Renal cortex interstitium (tissue), 15 donors: ENCODE measurements at places on chromosomes 7 and 10.

DNA sequence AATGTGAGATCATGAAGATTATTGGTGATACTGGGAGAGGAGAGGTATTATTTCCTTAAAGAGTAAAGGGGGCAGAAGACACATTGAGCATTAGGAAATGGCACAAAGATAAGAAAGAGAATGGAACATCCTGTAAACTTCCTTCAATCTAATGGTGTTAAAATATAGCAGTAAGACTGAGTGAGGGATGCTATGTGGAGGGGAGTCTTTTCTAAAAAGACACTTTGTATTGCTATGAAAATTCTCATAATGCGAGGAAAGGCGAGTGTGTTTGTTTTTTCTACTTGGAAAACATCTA lies 405.2 kb downstream of the ARL4A start:
- no peak for DNase-seq

GRCh38 chr10:33304423-33305225 lies 29.8 kb downstream of the NRP1 start:
- no peak for DNase-seq

- no peak for DNase-seq
Measured at GRCh38 chr10:128017822-128018221, 108.4 kb downstream of the MKI67 start.

DNA sequence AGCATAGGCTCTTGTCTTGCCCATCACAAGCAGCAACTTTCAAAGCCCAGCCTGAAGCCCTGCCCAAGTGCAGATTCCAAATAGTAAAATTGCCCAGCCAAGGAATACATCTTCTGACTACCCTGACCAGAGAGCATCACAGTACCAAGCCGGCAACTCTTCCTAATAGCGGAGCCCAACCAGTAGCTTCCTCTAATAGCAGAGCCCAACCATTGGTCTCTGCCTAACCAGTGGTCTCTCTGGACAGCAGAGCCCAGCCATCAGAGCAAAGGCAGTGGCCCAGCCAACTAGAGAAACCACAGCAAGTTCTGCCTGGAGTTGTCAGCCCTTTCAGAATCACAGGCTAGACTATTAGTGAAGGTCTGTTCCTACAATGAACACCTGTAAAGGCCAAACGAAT lies 285.6 kb downstream of the HGF start:
- DNase-seq = peak; percentile 30

DNA sequence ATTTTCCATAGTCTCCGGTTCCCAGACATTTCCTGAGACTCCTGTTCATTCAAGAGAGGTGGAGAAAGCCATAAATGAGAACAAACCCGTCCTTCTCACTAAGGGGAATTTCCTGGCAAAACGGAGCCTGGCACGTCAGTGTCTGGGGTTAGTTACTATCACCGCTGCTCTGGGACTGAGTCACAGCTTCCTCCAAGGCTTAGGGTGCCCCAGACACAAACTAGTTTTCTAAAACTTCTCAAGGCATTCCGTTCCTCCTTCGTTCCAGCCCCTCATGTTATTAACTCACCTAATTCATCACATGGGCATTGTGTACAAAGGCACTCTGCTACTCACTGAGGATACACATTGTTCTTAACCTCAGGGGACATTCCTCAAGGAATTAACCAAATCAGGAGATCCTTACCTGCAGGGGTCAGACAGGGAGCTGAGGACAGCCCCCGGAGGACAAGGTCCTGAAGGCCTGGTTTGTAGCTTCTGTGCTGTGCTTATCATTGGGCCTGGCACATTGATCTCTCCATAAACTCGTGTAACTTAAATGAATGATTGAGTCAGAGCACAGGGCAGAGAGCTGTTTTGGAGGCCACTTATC lies 103.0 kb upstream of the KLF6 start:
- DNase-seq = no peak

DNA sequence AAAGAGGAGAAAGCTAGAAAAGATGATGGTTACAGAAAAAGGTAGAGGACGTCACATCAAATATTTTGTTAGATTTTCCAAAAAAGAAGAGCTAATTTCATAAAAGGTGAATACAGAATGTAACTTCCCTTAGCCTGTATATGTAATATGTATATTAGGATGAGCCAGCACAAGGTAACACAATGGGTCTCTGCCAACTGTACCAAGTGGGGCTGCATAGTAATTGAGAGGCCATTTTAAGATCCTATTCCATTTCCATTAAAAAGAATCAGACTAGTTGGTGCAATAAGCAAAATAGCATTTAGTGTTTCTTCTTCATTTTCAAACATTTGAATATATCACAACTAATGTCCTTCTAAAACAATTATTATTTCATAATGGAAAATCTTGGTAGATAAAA lies 134.6 kb downstream of the SEMA3A start:
- DNase-seq = no peak

DNA sequence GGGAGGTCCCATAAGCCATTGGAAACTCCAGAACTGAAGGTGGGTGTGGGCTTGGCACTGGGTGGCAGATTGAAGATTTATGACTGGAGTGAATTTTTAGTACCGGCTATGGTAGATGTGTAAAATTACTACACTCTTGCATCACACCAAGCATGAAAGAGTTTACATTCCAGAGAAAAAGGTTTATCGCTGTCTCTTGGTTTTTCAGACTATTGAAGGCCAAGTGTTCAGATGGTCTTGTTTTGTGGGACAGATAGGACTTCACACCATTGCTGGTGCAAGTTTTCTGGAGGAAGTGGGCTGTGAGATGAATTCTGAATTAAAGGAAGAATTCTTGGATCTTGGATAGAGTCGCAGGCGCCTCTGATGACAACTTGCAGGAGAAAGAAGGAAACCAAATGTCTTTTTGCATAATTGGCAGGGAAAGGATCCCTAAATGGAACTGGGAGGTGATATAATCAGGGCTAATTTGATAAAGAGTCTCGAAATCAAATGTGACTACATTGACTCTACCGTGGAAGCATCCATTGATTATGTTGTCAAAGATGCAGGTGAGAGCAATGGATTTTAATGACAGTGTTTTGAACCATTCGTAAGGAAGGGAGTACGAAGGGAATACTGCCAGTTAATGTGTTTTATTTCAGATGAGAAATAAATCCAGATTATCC lies 14.2 kb upstream of the NMT2 start:
- DNase-seq = no peak

- no peak for DNase-seq
Measured at GRCh38 chr10:71837098-71837827, 13.8 kb downstream of the PSAP start.

- no peak for DNase-seq
Measured at GRCh38 chr10:78528749-78529204, 495.1 kb downstream of the RPS24 start.

DNA sequence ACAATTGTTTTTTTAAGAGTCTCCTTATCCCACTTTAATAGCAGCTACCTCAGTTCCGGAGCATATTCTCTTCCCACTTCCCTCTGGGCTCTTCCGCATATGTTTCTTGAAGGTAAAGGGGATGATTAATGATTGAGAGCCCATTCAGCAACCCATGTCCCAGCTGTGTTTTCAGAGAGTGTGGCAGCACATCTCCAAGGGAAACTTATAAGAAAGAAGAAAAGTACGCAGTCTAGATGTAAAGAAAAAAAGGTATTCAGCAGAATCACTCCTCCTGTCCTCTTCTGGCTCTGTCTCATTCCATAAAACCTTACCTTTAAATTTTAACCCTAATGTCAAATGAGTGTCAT lies 9.7 kb upstream of the ANKRD7 start:
- no peak for DNase-seq

- no peak for DNase-seq
Measured at GRCh38 chr7:45080265-45080957, 8.4 kb downstream of the NACAD start.

- DNase-seq = no peak
Measured at GRCh38 chr10:23202779-23203178, 10.7 kb downstream of the PTF1A start.

GRCh38 chr7:40341836-40342235 lies 207.0 kb downstream of the SUGCT start:
- no peak for DNase-seq

GRCh38 chr7:37173670-37174069 lies 275.0 kb downstream of the ELMO1 start:
- no peak for DNase-seq

GRCh38 chr7:95686109-95686508 lies 86.2 kb upstream of the DYNC1I1 start:
- peak; percentile 26 for DNase-seq

DNA sequence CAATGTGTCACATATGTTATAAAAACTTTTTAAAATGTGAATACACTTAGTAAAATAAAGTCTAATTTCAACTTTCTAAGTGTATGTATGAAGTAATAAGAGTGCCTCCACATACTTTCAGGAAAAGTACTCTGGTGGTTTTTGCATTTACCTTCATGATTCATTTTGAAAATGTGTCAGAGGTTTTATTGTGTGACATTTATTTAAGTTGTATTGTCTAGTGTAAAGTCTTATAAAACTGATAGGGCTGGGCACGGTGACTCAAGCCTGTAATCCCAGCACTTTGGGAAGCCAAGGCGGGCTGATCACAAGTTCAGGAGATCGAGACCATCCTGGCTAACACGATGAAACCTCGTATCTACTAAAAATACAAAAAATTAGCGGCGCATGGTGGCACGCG lies 226.5 kb downstream of the ITGB1 start:
- DNase-seq = no peak

DNA sequence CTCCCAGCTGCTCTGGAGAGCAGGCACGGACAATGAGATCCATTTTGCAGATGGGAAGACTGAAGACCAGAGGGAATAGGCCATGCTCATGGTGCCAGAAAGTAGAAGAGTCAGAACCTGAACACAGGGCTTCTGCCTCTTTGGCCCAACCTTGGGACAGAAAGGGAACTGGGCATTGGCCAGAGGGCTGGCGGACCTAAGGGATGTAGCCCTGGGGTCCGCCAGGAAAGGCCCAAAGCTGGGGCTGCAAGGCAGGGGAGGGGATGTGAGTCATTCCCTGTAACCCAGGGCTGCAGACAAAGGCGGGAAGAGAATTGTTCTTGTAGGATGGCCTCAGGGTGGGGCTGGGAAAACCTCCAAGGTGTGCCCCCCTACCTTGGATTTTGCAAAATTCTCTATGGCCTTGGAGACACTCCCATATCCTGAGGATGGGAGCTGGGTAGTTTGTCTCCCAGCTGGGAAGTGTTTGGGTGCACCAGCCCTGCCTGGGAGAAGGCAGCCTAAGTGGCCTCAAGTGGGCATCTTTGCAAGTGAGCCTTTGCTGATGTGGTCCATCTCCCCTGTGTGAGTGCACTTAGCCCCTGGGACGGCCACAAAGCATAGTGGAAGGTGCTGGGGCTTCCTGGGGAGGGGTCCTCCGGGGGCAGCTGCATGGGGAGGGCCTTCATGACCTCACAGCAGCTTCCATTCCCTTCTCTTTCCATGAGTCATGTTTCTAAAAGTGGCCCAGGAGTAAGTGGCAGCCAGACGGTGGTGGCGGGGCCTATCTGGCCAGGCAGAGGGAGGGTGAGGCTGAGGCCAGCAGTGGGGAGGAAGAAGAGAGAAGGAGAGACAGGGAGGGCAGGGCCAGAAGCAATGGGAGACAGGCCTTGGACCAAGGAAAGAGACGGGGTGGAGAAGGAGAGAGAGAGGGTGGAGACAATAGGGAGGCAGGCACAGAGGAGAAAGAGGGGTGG lies 9.2 kb downstream of the AQP1 start:
- DNase-seq = no peak

DNA sequence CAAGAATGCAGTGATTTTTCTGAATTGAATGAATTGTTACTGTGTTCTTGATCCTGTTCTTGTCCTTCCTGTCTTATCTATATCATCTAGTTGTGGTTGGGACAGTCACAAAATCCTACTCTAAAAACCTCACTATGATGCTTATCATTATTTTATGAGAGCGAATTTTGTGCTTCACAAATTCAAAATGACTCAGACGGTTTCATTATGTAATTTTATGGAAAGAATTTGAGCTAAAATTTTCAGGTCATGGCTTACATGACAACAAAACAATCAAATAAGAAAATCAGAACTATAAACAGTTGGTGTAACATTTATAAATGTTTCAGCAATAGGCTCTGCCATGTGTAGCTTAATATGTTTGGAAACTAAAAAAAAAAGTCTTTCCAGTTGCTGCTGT lies 6.9 kb downstream of the PRKAR2B start:
- no peak for DNase-seq

- no peak for DNase-seq
Measured at GRCh38 chr7:148852272-148852671, 31.8 kb downstream of the EZH2 start.

DNA sequence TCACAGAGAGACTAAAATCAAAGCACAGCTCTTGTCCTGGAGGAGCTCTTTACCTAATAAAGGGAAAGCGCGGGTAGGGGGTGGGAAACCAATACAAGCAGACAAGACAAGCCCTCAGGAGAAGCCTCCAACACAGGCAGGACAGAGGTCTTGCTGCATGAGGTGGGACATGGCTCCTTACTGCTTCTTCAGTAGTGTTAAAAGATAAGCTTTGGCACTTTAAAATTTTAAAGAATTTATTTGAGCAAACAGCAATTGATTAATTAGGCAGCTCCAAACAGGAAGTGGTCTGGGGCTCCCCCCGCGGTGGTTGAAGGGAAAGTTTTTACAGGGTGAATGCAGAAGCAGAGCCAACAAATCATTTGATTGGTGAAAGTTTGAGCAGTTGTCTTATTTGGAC lies 50.3 kb upstream of the MACC1 start:
- DNase-seq = no peak

DNA sequence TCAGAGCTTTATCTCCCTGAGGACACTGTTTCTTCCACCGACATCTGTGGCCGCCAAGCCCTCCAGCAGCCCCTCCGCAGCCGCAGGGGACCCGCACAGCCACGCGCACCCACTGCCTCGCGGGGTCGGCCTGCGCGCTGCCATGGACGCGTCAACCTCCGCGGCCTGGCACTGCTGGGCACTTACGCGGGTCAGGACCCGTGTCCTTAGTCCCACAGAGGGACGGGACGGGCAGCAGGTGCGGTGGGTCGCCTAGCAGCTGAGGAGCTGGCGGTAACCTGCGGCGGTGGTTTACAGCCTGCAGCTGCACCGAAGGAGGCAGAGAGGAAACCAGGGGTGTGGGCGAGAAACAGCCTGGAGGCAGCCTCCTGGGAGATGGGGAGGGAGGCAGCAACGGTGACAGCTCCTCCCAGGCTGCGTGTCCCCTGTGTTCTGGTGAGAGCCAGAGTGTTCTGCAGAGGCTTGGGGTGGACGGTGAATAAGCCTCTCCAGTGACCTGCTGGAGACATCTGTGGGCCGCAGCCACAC lies 61.3 kb downstream of the SEC61G start:
- DNase-seq = no peak

DNA sequence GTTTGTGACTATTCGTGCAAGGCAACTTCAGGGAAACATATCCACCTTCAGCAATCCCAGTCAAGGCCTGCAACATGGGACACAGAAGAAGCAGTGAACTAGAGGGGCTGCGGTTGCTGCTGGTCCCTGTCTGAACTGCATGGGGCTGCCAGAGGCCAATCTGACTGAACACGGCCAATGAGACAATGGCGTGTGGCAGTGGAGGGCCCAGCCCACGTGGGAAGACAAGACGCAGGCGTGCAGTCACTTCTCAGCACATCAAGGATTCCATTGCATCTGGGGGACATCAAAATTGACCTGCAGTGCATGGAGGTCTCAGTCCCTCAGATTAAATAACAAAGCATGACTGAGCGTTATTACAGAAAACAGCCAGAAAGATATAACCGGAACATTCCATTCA lies 215.9 kb downstream of the HECW1 start:
- peak; percentile 10 for DNase-seq
